ENCODE measurements at places on chromosomes 2 and 18. TPM values are rescaled to one million over a fixed set of nuclear protein-coding genes. Genes with fewer than 3 reads are reported as not detected.

The RAB31 gene
- 51.7 TPM for total RNA-seq

The ABHD3 gene
- 21.4 TPM for total RNA-seq

The ADGRF3 gene
- 0.04 TPM for total RNA-seq

The NOSTRIN gene
- not detected for total RNA-seq

All from foreskin keratinocyte (primary cell).